Chondrocyte (in vitro differentiated cells): ENCODE measurements at places on chromosomes 16 and 17. TPM values are rescaled to one million over a fixed set of nuclear protein-coding genes. Genes with fewer than 3 reads are reported as not detected.

- peaks cover 31% of the 10 kb centered on the region for H3K4me1 ChIP-seq
- peak; percentile 24 for DNase-seq
- H3K4me3 ChIP-seq: peak overlapping the region; percentile 99
- H3K27me3 ChIP-seq: no peaks in the 10 kb centered on the region
- H3K27ac ChIP-seq: peak overlapping the region; percentile 28
- H3K36me3 ChIP-seq: no peaks in the 10 kb centered on the region
Measured at GRCh38 chr16:56988161-56988947, 1.0 kb upstream of the NLRC5 start.

- H3K4me1 ChIP-seq: no peaks in the 10 kb centered on the region
- H3K27ac ChIP-seq: no peak overlapping the region
- no peak overlapping the region for H3K4me3 ChIP-seq
- H3K27me3 ChIP-seq: peaks cover 4% of the 10 kb centered on the region
- no peak for DNase-seq
Measured at GRCh38 chr16:10171221-10171620, 11.0 kb downstream of the GRIN2A start.

DNA sequence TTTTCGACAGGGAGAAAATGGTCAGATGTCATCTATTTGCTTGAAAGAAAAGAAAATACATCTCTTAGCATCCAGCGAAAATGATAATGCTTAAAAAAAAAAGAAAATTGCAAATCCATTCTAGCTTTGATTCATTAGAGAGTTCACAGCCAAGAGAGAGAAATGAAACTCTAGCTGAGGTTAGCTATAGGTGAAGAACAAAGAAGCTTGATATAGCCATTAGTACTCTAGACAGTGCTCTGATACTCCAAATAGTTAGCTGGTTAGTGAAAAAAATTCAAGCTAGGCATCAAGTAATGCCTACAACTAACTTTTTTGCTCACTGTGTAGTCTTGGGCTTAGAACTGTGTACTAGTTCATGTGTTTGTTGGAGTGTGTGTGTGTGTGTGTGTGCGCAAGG, 721.6 kb upstream of the SOX9 start:
- H3K36me3 ChIP-seq: no peaks in the 10 kb centered on the region
- no peaks in the 10 kb centered on the region for H3K27me3 ChIP-seq
- no peak for DNase-seq
- H3K4me1 ChIP-seq: peaks cover 10% of the 10 kb centered on the region

DNA sequence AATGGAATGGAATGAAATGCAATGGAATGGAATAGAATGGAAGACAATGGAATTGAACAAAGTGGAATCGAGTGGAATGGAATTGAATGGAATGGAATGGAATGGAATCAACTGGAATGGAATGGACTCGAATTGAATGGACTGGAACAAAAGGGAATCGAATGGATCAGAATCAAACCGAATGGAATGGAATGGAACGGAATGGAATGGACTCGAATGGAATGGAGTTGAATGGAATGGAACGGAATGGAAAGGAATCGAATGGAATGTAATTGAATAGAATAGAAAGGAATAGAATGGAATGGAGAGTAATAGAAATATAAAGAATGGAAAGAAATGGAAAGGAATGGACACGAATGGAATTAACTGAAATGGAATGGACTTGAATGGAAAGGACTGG, 475.2 kb upstream of the WSB1 start:
- H3K27ac ChIP-seq: no peak overlapping the region
- no peak for DNase-seq
- H3K27me3 ChIP-seq: no peaks in the 10 kb centered on the region
- no peak overlapping the region for H3K4me3 ChIP-seq
- H3K4me1 ChIP-seq: no peaks in the 10 kb centered on the region

DNA sequence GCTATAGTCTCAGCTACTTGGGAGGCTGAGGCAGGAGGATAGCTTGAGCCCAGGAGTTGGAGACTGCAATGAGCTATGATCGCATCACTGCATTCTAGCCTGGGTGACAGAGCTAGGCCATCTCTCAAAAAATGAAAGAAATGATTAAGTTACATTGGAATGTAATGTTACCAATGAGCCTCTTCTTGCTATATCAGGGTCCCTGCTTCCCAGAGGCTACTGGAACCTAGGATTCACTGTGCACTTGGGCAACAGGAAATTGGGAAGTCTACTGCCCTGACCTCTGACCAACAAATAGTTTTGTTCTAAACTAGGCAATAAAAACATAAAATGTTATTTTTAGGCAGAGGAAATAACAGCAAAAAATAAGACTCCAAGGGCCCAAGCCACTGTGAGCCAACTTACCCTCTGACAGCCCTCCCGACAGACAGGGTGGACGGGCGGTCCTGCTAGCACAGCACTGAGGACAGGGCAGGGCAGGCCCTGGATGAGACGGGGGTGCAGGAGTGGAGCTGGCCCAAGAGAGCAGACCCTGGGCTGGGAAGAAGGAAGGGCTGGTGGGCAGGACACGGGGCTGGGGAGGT, 27.5 kb downstream of the NSMCE1 start:
- H3K4me1 ChIP-seq: peaks cover 79% of the 10 kb centered on the region
- peak overlapping the region; percentile 29 for H3K4me3 ChIP-seq
- no peak for DNase-seq
- H3K27ac ChIP-seq: peak overlapping the region; percentile 99
- no peaks in the 10 kb centered on the region for H3K36me3 ChIP-seq

DNA sequence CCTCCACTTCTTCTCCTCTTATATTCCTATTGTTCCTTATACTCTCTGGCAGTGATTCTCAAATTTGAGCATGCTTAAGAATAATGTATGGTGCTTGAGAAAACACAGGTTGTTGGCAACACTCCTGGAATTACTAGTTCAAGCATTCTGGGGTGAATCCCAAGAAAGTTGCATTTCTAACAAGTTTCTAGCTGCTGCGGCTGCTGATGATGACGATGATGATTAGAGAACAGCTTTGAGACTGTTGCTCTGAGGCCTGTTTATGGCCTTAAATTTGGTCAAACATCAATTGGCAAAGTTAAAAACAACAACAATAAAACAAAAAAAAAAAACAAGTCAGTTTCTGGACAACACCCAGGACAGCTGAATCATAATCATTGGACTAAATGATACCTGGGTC, 961.9 kb downstream of the CDH11 start:
- peaks cover 40% of the 10 kb centered on the region for H3K4me1 ChIP-seq
- H3K27me3 ChIP-seq: no peaks in the 10 kb centered on the region
- no peak for DNase-seq
- peaks cover 3% of the 10 kb centered on the region for H3K36me3 ChIP-seq

GRCh38 chr17:50127697-50128361, 2.1 kb downstream of the SAMD14 start:
- H3K4me3 ChIP-seq: peak overlapping the region; percentile 10
- H3K27ac ChIP-seq: no peak overlapping the region

- H3K4me3 ChIP-seq: no peak overlapping the region
- H3K36me3 ChIP-seq: no peaks in the 10 kb centered on the region
- no peak for DNase-seq
- no peak overlapping the region for H3K27ac ChIP-seq
- no peaks in the 10 kb centered on the region for H3K4me1 ChIP-seq
- peaks cover 29% of the 10 kb centered on the region for H3K27me3 ChIP-seq
Measured at GRCh38 chr16:56228476-56228875, 37.2 kb downstream of the GNAO1 start.

DNA sequence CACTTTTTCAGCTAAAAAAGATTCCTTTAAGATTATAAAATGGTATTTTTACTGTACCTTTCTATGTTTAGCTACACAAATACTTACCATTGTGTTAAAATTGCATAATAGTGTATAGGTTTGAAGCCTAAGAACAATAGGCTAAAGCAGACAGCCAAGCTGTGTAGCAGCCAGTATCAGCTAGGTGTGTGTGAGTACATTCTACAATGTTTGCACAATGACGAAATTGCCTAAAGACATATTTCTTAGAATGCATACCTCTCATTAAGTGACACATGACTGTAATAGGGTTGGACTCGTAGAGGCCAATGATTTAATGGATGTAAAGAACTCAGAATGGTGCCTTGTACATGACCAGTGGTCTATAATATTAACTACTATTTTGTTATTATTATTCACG, 1.9 kb upstream of the MT1B start:
- H3K36me3 ChIP-seq: no peaks in the 10 kb centered on the region
- H3K4me3 ChIP-seq: no peak overlapping the region
- H3K27ac ChIP-seq: no peak overlapping the region
- DNase-seq: no peak
- H3K4me1 ChIP-seq: peaks cover 5% of the 10 kb centered on the region
- peaks cover 31% of the 10 kb centered on the region for H3K27me3 ChIP-seq

- H3K4me1 ChIP-seq: no peaks in the 10 kb centered on the region
- H3K36me3 ChIP-seq: no peaks in the 10 kb centered on the region
- peaks cover 2% of the 10 kb centered on the region for H3K27me3 ChIP-seq
- no peak overlapping the region for H3K27ac ChIP-seq
- DNase-seq: no peak
Measured at GRCh38 chr16:51685498-51685897, 534.4 kb upstream of the SALL1 start.

DNA sequence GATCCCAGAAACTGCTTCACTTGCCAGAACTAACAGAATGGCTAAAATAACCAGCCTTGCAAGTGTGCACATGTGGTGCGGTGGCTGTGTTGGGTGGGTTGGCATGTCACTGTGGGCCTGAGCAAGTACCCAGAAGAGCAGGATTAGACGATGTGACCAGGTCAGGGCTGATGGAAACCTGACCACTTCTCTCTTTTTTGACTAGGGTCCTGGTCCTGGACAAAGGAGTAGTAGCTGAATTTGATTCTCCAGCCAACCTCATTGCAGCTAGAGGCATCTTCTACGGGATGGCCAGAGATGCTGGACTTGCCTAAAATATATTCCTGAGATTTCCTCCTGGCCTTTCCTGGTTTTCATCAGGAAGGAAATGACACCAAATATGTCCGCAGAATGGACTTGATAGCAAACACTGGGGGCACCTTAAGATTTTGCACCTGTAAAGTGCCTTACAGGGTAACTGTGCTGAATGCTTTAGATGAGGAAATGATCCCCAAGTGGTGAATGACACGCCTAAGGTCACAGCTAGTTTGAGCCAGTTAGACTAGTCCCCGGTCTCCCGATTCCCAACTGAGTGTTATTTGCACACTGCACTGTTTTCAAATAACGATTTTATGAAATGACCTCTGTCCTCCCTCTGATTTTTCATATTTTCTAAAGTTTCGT, 16.7 kb downstream of the ANKRD40 start:
- no peaks in the 10 kb centered on the region for H3K27me3 ChIP-seq
- H3K36me3 ChIP-seq: peaks cover 10% of the 10 kb centered on the region
- no peak overlapping the region for H3K27ac ChIP-seq
- no peak overlapping the region for H3K4me3 ChIP-seq
- DNase-seq: no peak

The IRX3 gene
- 0.47 to 0.85 TPM (median 0.56 TPM) in 3 replicates for total RNA-seq

The TSPAN10 gene
- 1.7 to 2.2 TPM (median 1.8 TPM) in 3 replicates for total RNA-seq

The TP53TG3B gene
- not detected in 3 replicates for total RNA-seq

The TMEM114 gene
- total RNA-seq: not detected in 3 replicates
